Naive thymus-derived CD8-positive, alpha-beta T cell (primary cell): ENCODE measurements at places on chromosomes 5 and 9.

DNA sequence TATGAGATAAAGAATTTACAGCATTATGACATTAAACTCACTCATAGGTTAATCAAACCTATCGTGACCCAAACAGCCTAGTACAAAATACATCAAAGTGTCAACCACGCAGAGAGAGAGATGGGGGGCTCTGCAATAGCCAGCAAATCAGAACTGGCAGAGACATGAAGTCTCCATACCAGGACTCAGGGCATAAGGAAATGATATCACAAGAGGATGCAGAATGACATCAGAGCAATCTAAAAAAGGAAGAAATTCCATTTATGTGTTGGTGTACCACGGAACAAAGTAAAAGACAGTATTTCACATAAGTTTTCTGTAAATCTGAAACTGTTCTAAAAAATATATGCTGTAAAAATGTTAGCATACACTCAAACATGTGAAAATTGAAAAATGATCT lies 24.6 kb downstream of the BICD2 start:
- DNase-seq: no peak

- no peak for DNase-seq
Measured at GRCh38 chr5:164053123-164053522, 547.7 kb downstream of the MAT2B start.

DNA sequence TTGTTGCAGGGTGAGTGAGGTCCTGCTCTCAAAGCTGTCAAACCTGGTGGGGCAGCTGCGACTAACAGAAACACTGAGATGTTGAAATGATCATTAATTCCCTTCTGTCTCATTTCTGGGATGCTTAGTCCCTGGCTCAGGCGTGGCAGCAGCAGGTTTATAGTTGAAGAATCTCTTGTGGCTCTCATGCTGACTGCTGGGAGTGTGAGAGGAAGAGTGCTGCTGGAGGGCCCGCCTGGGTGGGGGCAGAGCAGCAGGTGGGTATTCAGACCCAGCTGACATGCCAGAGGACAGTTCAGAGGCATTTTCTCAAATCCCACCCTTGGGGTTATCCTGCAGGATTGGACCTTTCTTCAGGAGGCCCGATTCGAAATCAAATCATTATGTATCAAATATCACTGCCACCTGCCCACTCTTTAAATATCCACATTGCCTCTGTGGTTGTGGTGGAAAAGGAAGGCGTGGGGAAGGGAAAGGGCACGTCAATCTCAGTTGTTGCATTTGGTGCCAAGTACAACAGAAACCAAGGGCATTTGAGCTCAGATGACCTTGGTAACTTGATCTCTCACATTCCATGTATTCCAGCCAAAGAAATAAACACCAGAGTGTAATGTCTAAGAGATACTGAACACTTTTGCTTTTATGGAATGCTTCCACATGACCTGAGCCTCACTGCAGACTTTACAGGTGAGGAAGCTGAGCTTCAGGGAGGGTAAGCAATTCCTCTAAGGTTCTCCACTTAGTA lies 224.3 kb downstream of the AOPEP start:
- no peak for DNase-seq

GRCh38 chr9:125904155-125904851 lies 157.1 kb downstream of the PBX3 start:
- no peak for DNase-seq

GRCh38 chr5:33793836-33794549 lies 97.8 kb downstream of the ADAMTS12 start:
- DNase-seq: no peak

- no peak for DNase-seq
Measured at GRCh38 chr9:7153134-7153533, 395.4 kb downstream of the KDM4C start.

DNA sequence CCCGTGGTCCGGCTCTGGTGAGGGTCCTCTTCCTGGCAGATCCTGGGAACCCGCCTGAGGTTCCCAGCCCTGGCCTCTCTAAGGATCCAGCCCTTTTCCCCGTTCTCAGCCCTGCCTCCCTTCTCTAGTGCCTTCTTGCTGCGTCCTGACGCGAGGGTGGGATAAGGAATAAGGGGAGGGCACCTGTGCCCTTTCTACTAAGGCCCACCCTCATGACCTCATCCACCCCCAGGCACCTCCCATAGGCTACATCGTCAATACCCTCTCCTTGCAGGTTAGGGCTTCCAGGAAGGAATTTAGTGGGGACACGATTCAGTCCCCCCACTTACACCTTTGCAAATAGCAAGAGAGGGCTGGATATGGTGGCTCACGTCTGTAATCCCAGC lies 10.7 kb upstream of the DIPK1B start:
- DNase-seq: no peak

GRCh38 chr5:8314965-8315364 lies 446.0 kb downstream of the MTRR start:
- DNase-seq: no peak

DNA sequence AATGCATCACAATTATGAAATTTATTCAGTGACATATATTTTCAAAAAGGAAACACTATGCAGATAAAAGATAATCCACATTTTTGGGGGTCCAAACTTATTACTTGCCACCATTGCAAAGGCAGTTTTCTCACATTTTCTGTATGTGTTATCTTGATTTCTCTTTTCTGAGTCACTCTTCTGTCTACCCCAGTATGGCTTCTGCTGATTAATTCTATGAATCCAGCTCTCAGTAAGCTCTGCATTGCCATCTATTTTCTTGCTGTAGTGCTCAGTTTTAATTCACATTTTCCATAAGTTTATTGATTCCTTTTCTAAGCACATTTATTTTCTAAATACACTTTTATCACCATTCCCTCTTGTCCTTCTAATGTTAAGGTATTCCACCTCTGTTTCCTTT lies 1.7 kb downstream of the IFNA10 start:
- no peak for DNase-seq

DNA sequence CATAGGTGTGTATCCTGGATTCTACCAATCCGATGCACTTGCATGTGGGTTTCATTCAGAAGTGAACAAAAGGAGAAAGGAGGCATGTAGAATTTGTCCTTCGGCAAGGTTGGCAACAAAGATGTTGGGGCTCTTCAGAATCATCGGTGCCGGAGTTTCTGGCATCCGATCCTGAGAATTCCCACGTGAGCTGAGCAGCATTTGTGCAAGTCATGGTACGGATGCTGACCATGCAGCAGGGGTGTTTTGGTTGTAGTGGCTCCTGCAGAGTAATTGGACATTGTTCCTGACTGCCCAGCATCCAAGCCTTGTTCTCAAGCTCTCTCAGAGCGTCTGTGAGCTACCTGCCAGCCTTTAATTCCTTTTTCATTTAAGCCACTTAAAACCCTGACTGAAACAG lies 19.0 kb upstream of the POC5 start:
- no peak for DNase-seq

DNA sequence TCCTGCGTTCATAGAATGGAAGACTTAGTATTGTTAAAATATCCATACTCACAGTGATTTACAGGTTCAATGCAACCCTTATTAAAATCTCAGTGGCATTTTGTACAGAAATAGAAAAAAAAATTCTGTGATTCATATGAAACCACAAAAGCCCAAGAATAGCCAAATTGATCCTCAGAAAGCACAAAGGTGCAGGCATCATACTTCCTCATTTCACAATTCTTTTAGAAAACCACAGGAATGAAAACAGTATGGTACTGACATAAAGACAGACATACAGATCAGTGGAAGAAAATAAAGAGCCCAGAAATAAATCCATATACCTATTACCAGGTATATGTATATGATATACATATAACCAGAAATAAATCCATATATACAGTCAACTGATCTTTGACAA lies 86.8 kb upstream of the MEGF10 start:
- no peak for DNase-seq

DNA sequence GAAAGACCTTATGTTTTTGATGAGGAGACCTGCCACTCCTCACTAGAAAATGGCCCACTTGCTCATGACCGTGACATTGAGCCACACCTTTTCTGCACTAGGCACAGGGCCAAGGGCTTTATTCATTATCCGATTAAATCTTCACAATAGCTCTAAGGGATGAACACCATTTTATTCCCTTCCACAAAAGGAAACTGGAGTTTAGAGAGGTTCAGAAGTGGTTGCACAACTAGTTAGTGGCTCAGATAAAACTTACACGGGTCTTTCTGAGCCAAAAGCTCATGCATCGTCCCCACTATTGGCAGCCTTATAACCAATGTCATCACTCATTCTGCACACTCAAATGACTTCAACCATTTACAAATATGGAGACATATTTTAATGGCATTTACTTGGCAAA lies 39.4 kb downstream of the SUSD1 start:
- no peak for DNase-seq

DNA sequence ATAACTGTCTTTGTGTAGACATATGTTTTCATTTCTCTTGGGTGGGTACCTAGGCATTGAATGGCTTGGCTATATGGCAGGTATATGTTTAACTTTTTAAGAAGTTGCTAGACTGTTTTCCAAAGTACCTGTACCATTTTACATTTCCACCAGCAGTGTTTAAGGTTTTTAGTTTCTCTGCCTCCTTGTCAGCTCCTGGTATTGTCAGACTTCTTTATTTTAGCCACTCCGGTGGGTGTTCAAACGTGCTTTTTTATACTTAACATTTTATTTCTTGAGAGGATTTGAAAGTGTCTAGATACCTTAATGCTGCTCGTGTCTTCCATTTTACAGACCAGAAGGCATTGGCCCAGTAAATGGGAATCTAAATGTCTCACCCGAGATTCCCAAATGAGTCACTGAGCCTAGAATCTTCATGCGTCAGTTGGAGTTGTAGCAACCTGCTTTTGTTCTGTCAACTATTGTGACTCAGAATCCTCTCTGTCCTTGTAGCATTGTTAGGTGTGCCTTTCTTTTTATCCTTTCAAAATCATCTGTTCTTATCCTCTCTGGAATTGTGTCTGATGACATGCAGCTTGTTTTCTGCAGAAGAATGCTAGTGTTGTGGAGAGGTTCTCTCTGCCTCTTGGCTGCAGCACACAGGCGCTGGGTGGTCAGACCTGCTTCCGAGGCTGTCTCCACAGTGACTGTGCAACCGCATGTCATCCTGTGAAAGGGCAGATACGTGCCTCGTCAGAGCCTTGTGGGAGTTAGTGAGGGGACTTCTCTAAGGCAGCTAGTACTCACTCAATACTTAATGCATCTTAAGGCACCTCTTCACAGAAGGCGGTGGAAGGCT lies 291.8 kb downstream of the AOPEP start:
- no peak for DNase-seq
